ENCODE measurements at places on chromosomes 6 and 20.

- peak; percentile 18 for DNase-seq
Measured at GRCh38 chr6:46014511-46015118, 1.0 kb downstream of the CLIC5 start.

- no peak for DNase-seq
Measured at GRCh38 chr6:8652710-8653109, 217.4 kb upstream of the SLC35B3 start.

DNA sequence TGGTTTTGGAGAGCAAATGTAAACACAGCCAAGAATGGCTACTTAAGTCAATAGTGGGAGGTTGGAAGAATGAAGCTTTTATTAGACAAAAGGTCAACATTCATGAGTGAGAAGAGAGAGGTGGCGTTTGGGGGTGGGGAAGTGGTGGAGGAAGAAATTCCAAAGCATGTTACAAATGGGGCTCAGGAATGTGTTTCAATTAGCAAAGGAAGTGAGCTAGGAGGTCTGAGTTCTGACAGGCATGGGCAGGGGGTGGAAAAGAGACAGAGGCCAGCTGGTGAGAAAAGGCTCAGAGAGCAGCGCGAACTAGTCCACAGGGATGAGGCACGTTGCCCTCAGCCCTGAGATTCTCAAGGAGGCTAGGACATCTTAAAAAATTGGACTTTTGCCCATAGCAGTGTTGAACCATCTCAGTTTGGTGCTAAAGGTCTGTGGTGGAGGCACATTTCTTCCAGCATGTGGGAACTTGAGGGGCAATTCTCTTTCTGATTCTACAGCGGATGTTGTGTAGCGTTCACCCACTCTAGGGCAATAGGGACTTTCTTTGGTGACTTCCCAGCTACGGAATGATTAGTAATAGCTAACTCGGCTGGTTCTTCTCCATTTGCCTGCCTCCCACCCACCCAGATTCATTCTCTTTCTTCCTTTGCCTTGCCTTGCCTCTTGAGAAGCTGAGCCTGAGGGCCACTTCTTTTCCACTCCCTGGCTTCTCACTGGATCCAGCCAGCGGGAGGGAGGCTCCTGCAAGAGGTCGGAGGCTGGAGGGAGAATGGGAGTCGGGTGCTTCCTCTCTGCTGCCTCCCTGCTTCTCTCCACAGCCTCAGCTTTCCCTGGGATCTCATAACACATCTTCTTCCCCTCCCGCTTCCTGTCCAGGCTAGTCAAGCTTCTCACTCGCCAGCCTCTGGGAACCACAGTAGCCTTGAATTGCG lies 45.1 kb upstream of the NEDD9 start:
- DNase-seq, result no peak

DNA sequence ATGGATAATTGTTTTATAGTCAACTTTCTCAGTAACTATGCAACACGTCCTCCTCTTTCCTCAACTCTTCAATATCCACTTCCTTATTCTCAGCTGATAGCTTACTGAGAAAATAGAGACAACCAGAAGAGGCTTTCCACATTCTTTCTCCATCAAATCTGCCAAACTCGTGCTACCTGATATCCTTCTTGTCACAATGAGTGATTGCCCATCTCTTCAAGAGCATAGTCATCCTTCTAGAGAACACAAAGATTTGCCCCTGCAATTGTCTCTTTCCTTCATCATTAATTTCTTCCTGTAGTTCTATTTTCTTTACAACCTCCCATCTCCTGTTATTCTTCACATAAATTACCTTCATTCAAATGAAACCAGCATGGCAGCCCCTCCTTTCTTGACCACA lies 75.9 kb upstream of the RGS17 start:
- no peak for DNase-seq

GRCh38 chr20:60845146-60845545 lies 406.9 kb upstream of the CDH4 start:
- DNase-seq, result no peak

- DNase-seq, result no peak
Measured at GRCh38 chr6:166769648-166770047, 142.6 kb upstream of the RPS6KA2 start.

GRCh38 chr6:87628424-87628823 lies 38.5 kb downstream of the ORC3 start:
- DNase-seq, result no peak

DNA sequence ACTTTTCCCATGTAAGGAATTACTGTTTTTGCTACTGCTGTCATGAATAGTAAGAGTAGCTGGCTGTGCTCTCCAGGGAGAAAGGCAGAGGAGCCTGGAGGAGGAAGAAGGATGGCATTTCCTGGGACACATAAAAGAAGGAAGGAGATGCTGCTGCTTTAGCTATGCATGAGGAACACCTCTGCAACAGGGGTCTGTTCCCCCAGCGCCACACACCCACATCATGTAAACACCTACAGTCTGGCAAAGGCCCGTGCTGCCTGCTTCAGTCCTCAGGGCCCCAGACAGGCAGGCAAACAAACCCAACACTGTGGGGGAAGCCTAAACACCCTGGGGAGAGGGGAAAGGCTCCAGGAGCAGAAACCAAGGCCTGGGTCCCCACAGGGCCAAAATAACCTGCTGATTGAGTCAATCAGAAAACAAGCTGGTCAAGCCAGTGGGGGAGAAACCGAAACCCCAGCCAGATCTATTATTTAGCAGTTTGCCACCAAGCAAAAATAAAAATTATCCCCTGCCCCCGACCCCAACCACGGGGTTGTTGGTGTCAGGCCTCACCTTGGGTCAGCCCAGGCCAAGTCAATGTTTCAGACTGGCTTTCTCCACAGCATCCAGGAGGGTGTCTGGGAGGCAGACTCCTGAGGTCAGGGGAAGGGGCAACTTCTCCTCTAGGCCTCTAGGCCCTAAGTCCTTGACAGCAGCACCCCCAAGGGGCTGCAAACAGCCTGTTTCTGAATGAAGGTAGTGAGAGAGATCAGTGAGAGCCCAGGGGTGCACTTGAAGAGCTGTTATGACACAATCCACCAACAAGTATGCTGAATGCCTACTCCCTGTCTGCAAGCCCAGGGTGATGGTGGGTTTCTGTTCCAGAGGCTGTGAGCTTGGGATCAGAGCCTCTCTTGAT lies 34.6 kb upstream of the SCUBE3 start:
- DNase-seq, result no peak

- DNase-seq, result no peak
Measured at GRCh38 chr20:35988910-35989463, 20.6 kb downstream of the CNBD2 start.

DNA sequence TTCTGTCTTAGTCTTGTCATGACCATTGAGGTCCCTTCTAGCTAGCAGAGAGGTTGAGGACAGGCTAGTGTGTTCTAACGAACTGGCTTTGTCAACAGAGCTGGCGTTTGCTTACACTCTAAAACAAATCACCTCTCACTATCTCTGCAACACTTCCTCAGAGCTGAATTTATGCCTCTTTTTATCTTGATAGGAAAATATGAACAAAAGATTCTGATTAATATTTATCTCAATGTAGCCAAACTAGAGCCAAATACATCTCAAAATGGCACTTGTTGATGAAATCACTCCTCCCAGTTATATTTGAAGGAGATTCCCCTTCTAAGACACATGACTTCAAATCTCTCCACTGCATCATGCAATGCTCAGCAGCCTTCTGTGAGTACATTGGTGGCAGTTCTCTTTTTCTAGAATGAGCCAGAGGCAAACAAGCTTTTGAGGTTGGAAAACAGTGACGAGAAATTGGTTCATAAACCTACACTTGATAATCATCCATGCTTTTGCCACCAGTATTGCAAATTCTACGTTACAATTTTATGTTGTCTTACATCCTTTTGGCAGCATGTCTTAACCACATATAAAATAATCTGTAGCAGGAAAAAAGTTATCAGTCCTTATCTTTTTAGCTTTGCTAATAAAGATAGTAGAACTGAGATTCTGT lies 615.7 kb upstream of the CITED2 start:
- no peak for DNase-seq

GRCh38 chr20:43541214-43541613 lies 17.6 kb upstream of the SGK2 start:
- no peak for DNase-seq

GRCh38 chr6:72651967-72652956 lies 30.4 kb downstream of the KCNQ5 start:
- no peak for DNase-seq

DNA sequence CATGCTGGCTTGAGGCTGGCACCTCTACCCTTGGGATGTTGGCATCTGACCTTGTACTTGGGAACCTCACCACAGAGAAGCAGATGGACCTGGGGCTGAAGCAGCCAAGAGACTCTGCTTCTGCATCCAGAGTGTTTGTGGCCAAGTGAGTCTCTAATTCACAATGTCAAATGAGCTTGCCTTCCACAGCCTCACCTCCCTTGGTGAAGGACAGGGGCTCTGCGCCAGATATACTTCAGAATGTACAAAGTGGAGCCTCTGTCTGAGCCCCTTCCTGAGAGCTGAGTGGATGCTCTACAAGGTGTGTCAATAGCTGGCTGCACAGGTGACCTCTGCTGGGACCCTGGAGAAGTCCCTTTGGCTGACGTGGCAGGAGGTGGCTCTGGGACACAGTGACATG lies 508.9 kb downstream of the CDH26 start:
- DNase-seq, result no peak

DNA sequence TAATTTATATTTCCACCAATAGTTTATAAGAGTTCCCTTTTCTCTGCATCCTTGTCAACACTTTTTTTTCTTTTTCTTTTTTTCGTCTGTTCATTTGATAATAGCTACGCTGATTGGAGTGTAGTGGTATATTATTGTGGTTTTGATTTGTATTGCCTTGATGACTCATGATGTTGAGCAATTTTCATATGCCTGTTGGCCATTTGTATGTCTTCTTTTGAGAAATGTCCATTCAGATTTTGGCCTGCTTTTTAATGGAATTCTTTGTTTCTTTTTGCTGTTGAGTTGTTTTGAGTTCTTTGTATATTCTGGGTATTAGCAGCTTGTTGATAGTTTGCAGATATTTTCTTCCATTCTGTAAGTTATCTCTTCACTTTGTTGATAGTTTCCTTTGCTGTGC lies 773.4 kb downstream of the KIF16B start:
- no peak for DNase-seq

DNA sequence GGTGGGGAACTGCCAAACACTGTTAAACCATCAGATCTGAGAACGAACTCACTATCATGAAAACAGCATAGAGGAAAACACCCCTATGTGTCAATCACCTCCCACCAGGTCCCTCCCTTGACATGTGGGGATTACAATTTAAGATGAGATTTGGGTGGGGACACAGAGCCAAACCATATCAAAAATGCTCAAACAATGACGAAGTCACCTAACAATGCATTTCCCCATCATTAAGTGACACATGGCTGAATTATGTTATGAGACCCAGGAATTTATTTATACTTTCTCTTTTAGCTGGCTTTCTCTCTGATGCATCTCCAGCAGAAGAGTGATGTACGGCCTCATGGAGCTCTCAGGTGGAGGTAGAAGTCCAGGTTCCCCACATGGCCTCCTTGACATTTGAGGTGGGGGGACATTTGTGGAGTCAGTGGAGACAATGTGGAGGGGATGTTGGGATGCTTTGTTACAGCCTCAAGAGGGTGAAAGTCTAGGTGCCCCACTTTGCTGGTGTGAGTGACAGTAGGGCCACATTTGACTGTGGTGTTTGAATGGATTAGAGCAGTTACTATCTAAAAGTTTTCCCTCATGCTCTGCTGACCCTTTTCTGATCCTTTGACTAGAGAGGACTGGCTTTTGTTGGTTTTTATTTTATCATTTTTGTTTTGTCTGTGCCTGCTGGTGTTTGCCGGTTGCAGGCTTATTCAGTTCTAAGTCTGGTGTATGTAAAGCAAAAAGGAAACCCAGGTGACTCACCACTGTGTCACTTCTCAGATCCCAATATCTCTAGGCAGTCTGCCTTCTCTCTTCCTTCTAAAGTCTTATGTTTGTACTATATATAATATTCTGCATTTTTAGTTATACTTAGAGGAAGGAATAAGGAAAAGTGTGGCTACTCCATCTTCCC lies 18.5 kb upstream of the DCBLD1 start:
- DNase-seq, result no peak

- no peak for DNase-seq
Measured at GRCh38 chr6:161740486-161740885, 466.6 kb upstream of the AGPAT4 start.

DNA sequence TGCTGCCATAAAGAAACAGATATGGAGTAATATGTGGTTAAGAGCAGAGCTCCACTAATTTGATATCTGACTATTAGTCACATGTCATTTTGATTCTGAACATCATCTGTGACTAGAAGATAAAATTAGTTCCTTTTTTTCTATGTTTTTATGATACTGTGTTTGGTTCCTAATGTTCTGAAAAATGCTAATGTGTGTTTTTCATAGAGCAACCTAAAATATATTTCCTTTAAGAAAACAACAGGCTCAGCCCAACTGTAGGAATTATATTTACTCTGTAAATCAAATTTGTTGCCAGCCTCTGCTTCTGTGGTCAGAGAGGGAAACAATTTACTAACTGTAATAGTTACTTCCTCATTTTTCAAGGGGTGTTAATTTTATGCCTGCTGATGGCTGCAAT lies 33.3 kb upstream of the TXLNB start:
- no peak for DNase-seq

- DNase-seq, result no peak
Measured at GRCh38 chr6:47414423-47415167, 63.0 kb upstream of the CD2AP start.

GRCh38 chr6:156651486-156651885 lies 125.7 kb upstream of the ARID1B start:
- no peak for DNase-seq

DNA sequence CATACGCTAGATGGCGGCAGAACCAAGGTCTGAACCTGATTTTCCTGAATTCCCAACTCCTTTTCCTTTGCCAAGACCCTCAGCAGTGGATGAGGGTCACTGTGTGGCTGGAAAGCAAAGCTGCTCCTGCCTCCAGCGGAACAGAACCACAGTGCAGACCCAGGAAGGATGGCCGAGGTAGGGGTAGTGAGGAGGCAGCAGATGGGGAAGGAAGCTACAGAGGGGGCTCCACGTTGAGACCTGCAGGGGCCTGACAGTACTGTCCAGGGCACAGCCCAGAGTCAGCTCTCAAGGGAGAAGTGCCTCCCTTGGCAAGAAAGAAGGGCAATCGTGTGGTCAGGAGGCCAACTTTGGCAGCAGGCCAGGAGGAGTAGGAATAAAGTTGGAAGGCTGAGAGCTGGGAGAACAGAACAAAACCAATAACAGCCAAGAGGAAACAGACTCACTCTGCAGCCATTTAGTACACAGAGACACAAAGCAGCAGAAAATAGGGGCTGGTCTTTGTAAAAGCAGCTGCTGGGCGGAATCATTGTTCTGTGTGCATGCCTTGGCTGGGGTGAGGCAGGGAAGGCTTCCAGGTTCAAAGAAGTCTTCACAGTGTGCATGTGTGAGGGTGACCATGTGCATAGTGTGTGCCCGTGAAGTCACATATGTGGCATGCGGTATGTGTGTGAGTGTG lies 3.1 kb downstream of the GABRR2 start:
- DNase-seq, result no peak

- DNase-seq, result no peak
Measured at GRCh38 chr20:43284486-43284885, 94.8 kb upstream of the PTPRT start.

DNA sequence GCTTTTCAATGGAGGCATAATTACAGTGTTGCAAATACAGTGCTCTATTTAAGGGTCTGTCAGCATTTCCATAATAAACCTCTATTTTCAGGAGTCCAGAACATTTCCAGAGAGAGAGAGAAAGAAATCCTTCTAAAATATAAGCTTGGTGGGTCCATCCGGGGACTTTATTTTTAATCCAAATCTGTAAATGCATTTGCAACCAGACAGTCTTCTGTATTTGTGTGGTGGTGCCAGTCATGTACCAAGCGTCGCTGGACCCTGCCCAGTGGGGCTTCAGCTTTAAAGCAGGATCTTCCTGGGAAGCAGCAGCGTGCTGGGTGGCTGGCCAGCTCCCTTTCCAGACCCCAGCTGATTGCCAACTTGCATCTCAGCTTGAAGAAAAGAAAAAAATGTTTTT lies 256.5 kb upstream of the SUPT3H start:
- DNase-seq, result no peak

- no peak for DNase-seq
Measured at GRCh38 chr20:2276015-2276414, 19.8 kb upstream of the TGM3 start.

All from activated CD8-positive, alpha-beta memory T cell treated with anti-CD3 and anti-CD28 coated beads, Interleukin-2, amount 50 U/mL, for 4 hours (primary cell).